ENCODE measurements at places on chromosomes 11 and 22. TPM values are rescaled to one million over a fixed set of nuclear protein-coding genes. Genes with fewer than 3 reads are reported as not detected.

C11orf86 gene
- total RNA-seq, result 21.0 TPM

TRIM49 gene
- total RNA-seq, result not detected

ANKK1 gene
- 0.64 TPM for total RNA-seq

PARVA gene
- total RNA-seq, result 35.9 TPM

CSTPP1 gene
- 27.0 TPM for total RNA-seq

OR8G5 gene
- total RNA-seq, result not detected

SLC22A9 gene
- total RNA-seq, result not detected

SLC6A5 gene
- not detected for total RNA-seq

DUSP8 gene
- 13.3 TPM for total RNA-seq

CABP4 gene
- 2.2 TPM for total RNA-seq

MRPL16 gene
- total RNA-seq, result 23.7 TPM

RASSF7 gene
- 247 TPM for total RNA-seq

RCOR2 gene
- 0.64 TPM for total RNA-seq

GRCh38 chr11:32400196-32400595 lies 35.1 kb downstream of the WT1 start:
- DNase-seq, result no peak
- H3K36me3 ChIP-seq, result no peaks in the 10 kb centered on the region
- no peak overlapping the region for H3K4me3 ChIP-seq
- no peaks in the 10 kb centered on the region for H3K4me1 ChIP-seq

GRCh38 chr11:76678321-76678720 lies 7.8 kb upstream of the LRRC32 start:
- H3K27me3 ChIP-seq, result no peaks in the 10 kb centered on the region
- no peaks in the 10 kb centered on the region for H3K4me1 ChIP-seq
- H3K27ac ChIP-seq, result no peak overlapping the region
- no peaks in the 10 kb centered on the region for H3K36me3 ChIP-seq

DNA sequence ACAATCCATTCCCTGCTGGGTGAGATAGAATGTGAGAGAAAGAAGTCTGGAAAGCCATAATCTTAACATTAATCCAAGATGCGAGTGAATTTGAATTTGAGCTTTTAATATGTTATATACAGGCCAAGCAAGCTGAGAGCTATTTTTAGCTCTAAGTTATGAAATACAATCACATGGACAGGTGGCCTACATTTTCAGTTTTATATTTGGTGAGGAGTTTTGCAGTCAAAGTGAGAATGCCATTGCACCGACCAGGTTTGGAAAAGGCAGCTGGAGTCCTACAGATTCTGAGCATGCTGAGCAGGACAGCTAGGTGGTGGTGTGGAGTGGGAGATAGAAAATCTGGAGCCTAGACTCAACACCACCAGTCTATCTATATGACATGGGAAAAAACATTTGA lies 12.0 kb downstream of the OR5B21 start:
- H3K27me3 ChIP-seq, result no peaks in the 10 kb centered on the region
- no peak overlapping the region for H3K4me3 ChIP-seq
- H3K4me1 ChIP-seq, result no peaks in the 10 kb centered on the region
- no peak for DNase-seq
- H3K36me3 ChIP-seq, result no peaks in the 10 kb centered on the region

DNA sequence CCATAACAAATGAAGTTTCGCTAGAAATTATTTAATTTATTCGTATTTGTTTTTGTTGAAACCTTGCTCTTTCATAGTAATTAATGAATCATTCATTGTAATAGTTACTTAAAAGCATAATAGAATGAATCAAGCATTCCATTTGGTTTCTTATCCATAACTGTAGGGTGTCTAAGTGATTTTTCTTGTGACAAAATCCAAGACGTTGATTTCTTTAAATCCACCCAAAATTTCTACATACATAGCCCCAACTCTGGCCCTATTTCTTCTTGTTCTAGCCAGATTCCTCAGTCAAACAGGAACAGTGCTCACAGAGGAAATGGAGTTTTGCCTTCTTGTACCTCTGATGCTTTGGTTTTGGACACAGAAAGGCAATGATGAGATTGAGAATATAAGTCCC lies 25.5 kb downstream of the UBASH3B start:
- DNase-seq, result no peak
- no peak overlapping the region for H3K4me3 ChIP-seq
- H3K27me3 ChIP-seq, result no peaks in the 10 kb centered on the region

GRCh38 chr22:45318168-45318557 lies 8.4 kb downstream of the FAM118A start:
- DNase-seq, result peak; percentile 84
- H3K36me3 ChIP-seq, result peaks cover 9% of the 10 kb centered on the region
- no peak overlapping the region for H3K4me3 ChIP-seq
- H3K27me3 ChIP-seq, result no peaks in the 10 kb centered on the region

DNA sequence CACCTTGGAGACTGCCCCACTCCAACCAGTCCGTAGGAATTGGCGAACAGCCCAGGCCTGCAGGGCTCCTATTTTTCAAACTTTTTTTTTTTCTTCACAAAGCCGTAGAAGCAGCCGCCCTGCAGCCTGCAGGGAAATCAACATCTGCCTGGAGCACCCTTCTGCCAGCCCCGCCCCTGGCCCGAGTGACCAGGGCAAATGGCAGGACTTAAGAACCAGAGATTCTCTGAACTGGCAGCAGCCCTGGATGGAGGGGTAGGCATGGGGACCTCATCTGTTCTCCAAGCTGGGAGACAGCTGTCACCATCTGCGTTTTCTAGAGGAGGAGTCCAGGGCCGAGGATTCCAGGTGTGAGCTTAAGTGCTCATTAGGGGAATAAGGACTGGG lies 5.6 kb downstream of the SCN2B start:
- peaks cover 23% of the 10 kb centered on the region for H3K27me3 ChIP-seq
- no peak overlapping the region for H3K27ac ChIP-seq
- no peak overlapping the region for H3K4me3 ChIP-seq
- no peak for DNase-seq
- no peaks in the 10 kb centered on the region for H3K36me3 ChIP-seq
- peaks cover 3% of the 10 kb centered on the region for H3K4me1 ChIP-seq

- H3K4me1 ChIP-seq, result peaks cover 13% of the 10 kb centered on the region
- peak overlapping the region; percentile 40 for H3K27ac ChIP-seq
- H3K36me3 ChIP-seq, result no peaks in the 10 kb centered on the region
- no peak overlapping the region for H3K4me3 ChIP-seq
- no peaks in the 10 kb centered on the region for H3K27me3 ChIP-seq
Observed at GRCh38 chr22:36196254-36197064, 5.2 kb downstream of the APOL4 start.

DNA sequence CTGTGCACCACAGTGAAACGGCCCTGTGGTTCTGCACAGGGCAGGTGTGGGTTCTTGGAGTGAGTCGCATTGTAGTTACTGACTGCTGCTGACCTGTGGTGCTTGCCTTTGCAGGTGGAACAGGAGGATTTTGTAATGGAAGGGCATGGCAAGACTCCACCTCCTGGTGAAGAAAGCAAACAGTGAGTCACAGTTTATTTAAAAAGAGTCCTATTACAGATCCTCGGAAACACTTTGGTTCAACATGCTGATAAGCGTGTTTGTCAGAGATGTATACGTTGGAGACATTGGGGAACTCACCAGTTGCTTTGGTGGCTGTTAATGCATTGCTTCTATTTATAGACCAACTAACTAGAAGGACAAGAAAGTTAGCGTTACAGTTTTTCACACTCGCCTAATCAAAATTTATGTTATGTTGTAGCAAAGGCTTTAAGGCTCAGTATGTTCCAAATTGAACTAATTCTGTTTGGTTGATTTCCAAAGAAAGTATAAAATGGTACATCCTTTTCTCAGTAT lies 21.7 kb upstream of the TNRC6B start:
- DNase-seq, result peak; percentile 57
- H3K4me1 ChIP-seq, result peaks cover 28% of the 10 kb centered on the region

GRCh38 chr11:117835576-117835975 lies 11.0 kb upstream of the FXYD2 start:
- H3K27me3 ChIP-seq, result no peaks in the 10 kb centered on the region
- H3K36me3 ChIP-seq, result no peaks in the 10 kb centered on the region
- H3K27ac ChIP-seq, result no peak overlapping the region
- DNase-seq, result no peak
- H3K4me3 ChIP-seq, result no peak overlapping the region

GRCh38 chr11:93196816-93197379 lies 893 bp downstream of the SLC36A4 start:
- no peaks in the 10 kb centered on the region for H3K36me3 ChIP-seq

DNA sequence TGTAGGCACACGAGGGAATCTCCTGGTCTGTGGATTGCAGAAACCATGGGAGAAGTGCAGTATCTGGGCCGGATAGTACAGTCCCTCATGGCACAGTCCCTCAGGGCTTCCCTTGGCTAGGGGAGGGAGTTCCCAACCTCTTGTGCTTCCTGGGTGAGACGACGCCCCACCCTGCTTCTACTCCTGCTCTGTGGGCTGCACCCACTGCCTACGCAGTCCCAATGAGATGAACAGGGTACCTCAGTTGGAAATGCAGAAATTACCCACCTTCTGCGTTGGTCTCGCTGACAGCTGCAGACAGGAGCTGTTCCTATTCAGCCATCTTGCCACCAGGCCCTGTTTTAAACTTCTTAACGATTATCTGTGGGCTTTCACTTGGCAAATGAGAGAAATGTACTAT lies 157.2 kb upstream of the CARD18 start:
- H3K27me3 ChIP-seq, result no peaks in the 10 kb centered on the region
- no peaks in the 10 kb centered on the region for H3K36me3 ChIP-seq
- H3K4me3 ChIP-seq, result no peak overlapping the region
- no peaks in the 10 kb centered on the region for H3K4me1 ChIP-seq
- DNase-seq, result no peak

DNA sequence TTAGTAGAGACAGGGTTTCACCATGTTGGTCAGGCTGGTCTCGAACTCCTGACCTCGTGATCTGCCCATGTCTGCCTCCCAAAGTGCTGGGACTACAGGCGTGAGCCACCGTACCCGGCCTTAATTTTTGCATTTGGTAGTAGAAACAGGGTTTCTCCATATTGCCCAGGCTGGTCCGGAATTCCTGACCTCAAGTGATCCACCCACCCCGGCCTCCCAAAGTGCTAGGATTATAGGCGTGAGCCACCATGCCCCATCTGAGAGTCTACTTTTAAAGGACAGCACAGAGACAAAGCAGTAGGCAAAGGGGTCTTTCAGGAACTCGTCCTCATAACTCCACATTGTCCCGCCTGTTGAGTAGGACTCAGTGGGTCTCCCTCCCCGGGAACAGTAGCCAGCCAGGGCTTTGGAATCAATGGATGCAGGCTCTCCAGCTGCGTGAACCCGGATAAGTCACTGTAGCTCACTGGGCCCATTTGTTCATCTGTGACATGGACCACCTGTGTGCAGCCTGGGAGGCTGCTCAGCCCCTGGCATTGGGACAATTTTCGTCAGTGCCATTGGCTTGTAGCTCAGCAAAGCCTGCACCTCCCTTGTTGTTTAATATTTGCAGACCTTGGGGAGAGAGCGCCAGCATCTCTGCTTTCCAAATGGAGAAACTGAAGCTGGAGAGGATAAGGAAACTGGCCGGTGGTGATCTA lies 86.1 kb downstream of the ARHGAP8 start:
- H3K36me3 ChIP-seq, result no peaks in the 10 kb centered on the region
- no peak overlapping the region for H3K27ac ChIP-seq
- H3K4me3 ChIP-seq, result no peak overlapping the region

- H3K27me3 ChIP-seq, result no peaks in the 10 kb centered on the region
- DNase-seq, result no peak
- no peaks in the 10 kb centered on the region for H3K4me1 ChIP-seq
- H3K36me3 ChIP-seq, result no peaks in the 10 kb centered on the region
- H3K4me3 ChIP-seq, result no peak overlapping the region
Observed at GRCh38 chr11:127225619-127226018, 225.0 kb upstream of the KIRREL3 start.

- H3K4me1 ChIP-seq, result no peaks in the 10 kb centered on the region
- peaks cover 8% of the 10 kb centered on the region for H3K36me3 ChIP-seq
- H3K27ac ChIP-seq, result no peak overlapping the region
Observed at GRCh38 chr22:20788627-20789344, 14.9 kb downstream of the SERPIND1 start.

GRCh38 chr22:47055073-47055355 lies 292.6 kb downstream of the TBC1D22A start:
- no peaks in the 10 kb centered on the region for H3K4me1 ChIP-seq
- no peaks in the 10 kb centered on the region for H3K27me3 ChIP-seq
- H3K27ac ChIP-seq, result no peak overlapping the region
- no peaks in the 10 kb centered on the region for H3K36me3 ChIP-seq

- no peak overlapping the region for H3K4me3 ChIP-seq
- no peaks in the 10 kb centered on the region for H3K27me3 ChIP-seq
- peak overlapping the region; percentile 53 for H3K27ac ChIP-seq
- H3K4me1 ChIP-seq, result peaks cover 3% of the 10 kb centered on the region
- peak; percentile 46 for DNase-seq
- H3K36me3 ChIP-seq, result no peaks in the 10 kb centered on the region
Observed at GRCh38 chr11:11148104-11148509, 204.9 kb downstream of the CSNK2A3 start.

- DNase-seq, result peak; percentile 63
- H3K4me3 ChIP-seq, result no peak overlapping the region
- peaks cover 77% of the 10 kb centered on the region for H3K27me3 ChIP-seq
- H3K27ac ChIP-seq, result no peak overlapping the region
- no peaks in the 10 kb centered on the region for H3K4me1 ChIP-seq
- no peaks in the 10 kb centered on the region for H3K36me3 ChIP-seq
Observed at GRCh38 chr11:64489831-64490441, 101.1 kb upstream of the SLC22A12 start.

DNA sequence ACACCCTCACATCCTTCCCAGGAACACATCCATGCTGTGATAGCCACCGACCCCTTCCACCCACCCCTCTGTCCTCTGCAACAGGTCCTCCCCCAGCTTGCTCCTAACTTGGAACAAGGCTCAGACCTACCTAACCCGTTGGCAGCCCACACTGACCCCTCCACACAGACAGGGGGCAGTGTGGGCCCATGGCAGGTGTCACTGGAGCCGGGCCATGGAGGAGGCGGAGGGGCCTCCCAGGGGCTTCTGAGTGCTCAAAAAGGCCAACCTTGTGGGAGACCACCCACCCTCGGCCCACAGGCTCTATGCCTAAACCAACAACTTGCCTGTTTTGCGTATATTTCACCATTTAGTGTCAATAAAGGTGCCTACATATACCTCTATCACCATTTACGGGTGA lies 57.0 kb downstream of the CERK start:
- H3K36me3 ChIP-seq, result peaks cover 4% of the 10 kb centered on the region
- no peak overlapping the region for H3K4me3 ChIP-seq
- H3K27ac ChIP-seq, result no peak overlapping the region
- no peaks in the 10 kb centered on the region for H3K27me3 ChIP-seq

- H3K36me3 ChIP-seq, result no peaks in the 10 kb centered on the region
- no peak for DNase-seq
- no peak overlapping the region for H3K4me3 ChIP-seq
Observed at GRCh38 chr11:120637131-120637530, 125.6 kb downstream of the GRIK4 start.

DNA sequence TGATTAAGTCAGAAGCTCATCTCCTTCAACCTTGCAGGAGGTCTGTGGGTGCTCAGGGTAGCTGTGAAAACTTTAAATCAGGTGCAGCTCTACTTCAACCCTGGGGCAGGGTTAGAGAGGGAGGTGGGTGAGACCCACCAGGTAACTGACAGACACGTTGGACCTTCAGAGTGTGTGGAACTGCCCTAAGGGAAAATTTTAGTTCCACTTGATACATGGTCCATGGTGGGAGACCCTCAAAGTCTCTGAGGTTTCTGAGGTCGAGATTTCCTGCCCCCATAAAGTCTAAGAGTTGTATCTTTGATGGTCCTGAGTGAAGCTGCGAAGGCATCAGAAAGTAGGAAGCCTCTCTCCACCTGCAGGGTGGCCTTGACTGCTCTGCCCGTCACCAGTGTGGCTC lies 23.9 kb upstream of the NNMT start:
- no peak for DNase-seq
- H3K27me3 ChIP-seq, result peaks cover 12% of the 10 kb centered on the region
- H3K36me3 ChIP-seq, result no peaks in the 10 kb centered on the region
- no peak overlapping the region for H3K27ac ChIP-seq
- no peak overlapping the region for H3K4me3 ChIP-seq

- peaks cover 8% of the 10 kb centered on the region for H3K4me1 ChIP-seq
- no peak overlapping the region for H3K27ac ChIP-seq
- no peak for DNase-seq
- H3K36me3 ChIP-seq, result no peaks in the 10 kb centered on the region
- H3K27me3 ChIP-seq, result no peaks in the 10 kb centered on the region
Observed at GRCh38 chr22:27986937-27987336, 67.9 kb upstream of the PITPNB start.

All from transverse colon (tissue), 4 donors.